Colonic mucosa (tissue), 4 donors: ENCODE measurements at places on chromosomes 2 and 18. TPM values are rescaled to one million over a fixed set of nuclear protein-coding genes. Genes with fewer than 3 reads are reported as not detected.

- no peaks in the 10 kb centered on the region for H3K36me3 ChIP-seq
- no peak overlapping the region for H3K4me3 ChIP-seq
- no peaks in the 10 kb centered on the region for H3K4me1 ChIP-seq
- DNase-seq, result no peak
- no peaks in the 10 kb centered on the region for H3K27me3 ChIP-seq
- no peak overlapping the region for H3K27ac ChIP-seq
These were observed 103.0 kb downstream of the FAM210A start for GRCh38 chr18:13623348-13623747.

- H3K4me1 ChIP-seq, result no peaks in the 10 kb centered on the region
- H3K27me3 ChIP-seq, result no peaks in the 10 kb centered on the region
- no peak overlapping the region for H3K27ac ChIP-seq
- H3K4me3 ChIP-seq, result no peak overlapping the region
These were observed 25.6 kb upstream of the CYRIA start for GRCh38 chr2:16691261-16691660.

DNA sequence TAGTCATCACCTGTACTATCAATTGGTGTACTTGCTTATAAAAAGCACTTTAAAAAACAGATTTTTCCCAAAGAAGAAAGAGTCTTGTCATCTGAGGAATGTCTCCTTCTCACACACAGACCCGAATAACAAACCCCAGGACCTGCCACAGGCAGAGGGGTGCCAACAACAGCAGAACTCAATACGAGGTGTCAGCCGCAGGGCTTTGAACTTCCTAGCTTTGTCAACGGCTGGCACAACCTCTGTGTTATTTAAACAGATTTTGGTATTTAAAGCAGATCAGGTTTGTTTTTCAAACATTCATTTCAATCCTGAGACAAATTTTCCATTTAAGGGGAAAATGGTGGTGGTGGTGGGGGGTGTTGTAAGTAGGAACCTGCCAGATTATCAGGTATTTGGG, 138.4 kb upstream of the RIOK3 start:
- no peak overlapping the region for H3K27ac ChIP-seq
- no peaks in the 10 kb centered on the region for H3K27me3 ChIP-seq
- no peaks in the 10 kb centered on the region for H3K36me3 ChIP-seq
- H3K4me3 ChIP-seq, result no peak overlapping the region
- H3K4me1 ChIP-seq, result no peaks in the 10 kb centered on the region

DNA sequence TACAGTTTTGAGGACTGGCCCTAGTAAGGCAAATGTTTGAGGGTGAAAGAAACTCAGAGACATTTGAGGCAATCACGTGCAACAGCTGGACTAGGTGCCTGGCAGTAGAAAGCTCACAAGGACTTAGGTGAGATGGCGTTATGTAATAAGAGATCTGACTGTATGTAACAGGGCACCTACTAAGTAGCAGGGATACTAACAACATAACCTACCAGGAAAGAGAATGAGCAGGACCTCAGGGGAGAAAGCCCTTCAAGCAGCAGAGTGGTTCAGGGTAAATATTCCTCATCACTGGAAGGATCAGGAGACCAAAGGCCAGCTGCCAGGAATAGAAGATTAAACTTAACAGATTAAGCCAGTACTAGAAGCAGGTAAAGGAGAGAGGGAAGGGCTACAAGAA, 53.4 kb downstream of the ARHGAP15 start:
- H3K4me1 ChIP-seq, result no peaks in the 10 kb centered on the region
- H3K36me3 ChIP-seq, result no peaks in the 10 kb centered on the region
- H3K4me3 ChIP-seq, result no peak overlapping the region
- no peak overlapping the region for H3K27ac ChIP-seq
- no peak for DNase-seq
- no peaks in the 10 kb centered on the region for H3K27me3 ChIP-seq

CCDC102B gene
- 3.3 TPM for total RNA-seq

NETO1 gene
- total RNA-seq, result not detected

ZDBF2 gene
- total RNA-seq, result 1.7 TPM

- no peak for DNase-seq
- H3K27ac ChIP-seq, result no peak overlapping the region
- no peaks in the 10 kb centered on the region for H3K4me1 ChIP-seq
- H3K4me3 ChIP-seq, result no peak overlapping the region
- no peaks in the 10 kb centered on the region for H3K36me3 ChIP-seq
- no peaks in the 10 kb centered on the region for H3K27me3 ChIP-seq
These were observed 28.2 kb upstream of the IL1R1 start for GRCh38 chr2:102114290-102114721.

- no peak overlapping the region for H3K27ac ChIP-seq
- H3K4me3 ChIP-seq, result no peak overlapping the region
- DNase-seq, result no peak
- H3K36me3 ChIP-seq, result no peaks in the 10 kb centered on the region
- no peaks in the 10 kb centered on the region for H3K4me1 ChIP-seq
These were observed 1127.9 kb upstream of the CHAC2 start for GRCh38 chr2:52639692-52640091.

DNA sequence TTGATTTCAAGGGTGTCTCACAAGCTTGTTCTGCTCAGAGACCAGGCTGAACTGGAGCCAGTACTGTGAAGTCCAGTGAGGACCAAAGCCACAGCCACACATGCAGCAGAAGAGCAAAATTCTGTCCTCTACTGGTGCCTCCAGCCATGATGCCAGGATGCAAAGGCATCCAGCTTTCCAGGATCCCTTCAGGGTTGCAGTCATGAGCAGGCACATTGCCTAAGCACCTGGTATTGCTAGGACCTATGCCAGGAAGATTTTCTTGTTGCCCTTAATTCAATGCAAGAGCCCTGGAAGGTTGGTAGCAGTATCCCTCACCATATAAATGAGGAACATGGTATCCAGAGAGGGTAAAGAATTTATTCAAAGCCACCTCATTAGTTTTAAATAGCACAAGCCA, 78.9 kb upstream of the CYRIA start:
- no peak overlapping the region for H3K27ac ChIP-seq
- DNase-seq, result no peak
- H3K36me3 ChIP-seq, result no peaks in the 10 kb centered on the region
- no peaks in the 10 kb centered on the region for H3K27me3 ChIP-seq

DNA sequence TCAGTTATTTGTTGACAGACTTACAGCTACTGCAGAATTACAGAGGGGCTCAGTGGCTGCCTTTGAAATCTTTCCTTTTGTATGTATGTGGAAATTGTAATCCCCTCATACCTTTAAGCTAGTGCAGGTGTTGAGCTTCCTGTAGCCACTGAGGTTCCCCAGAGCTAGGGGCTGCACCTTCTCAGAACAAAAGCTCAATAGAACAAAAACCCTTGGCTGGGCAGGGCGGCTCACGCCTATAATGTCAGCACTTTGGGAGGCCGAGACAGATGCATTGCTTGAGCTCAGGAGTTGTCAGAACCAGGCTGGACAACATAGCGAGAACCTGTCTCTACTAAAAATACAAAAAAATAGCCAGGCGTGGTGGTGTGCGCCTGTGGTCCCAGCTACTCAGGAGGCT, 41.3 kb upstream of the CHMP1B start:
- H3K4me3 ChIP-seq, result no peak overlapping the region
- DNase-seq, result no peak
- no peak overlapping the region for H3K27ac ChIP-seq
- H3K27me3 ChIP-seq, result no peaks in the 10 kb centered on the region

CACNB4 gene
- total RNA-seq, result 0.44 TPM

CARF gene
- 3.8 TPM for total RNA-seq

MAPK4 gene
- total RNA-seq, result 1.8 TPM

CDK5R2 gene
- total RNA-seq, result 0.30 TPM

GRCh38 chr2:96533292-96534073, 3.1 kb upstream of the ARID5A start:
- DNase-seq, result peak; percentile 71
- no peaks in the 10 kb centered on the region for H3K36me3 ChIP-seq
- H3K27me3 ChIP-seq, result no peaks in the 10 kb centered on the region
- H3K4me3 ChIP-seq, result no peak overlapping the region
- H3K27ac ChIP-seq, result peak overlapping the region; percentile 72
- peaks cover 18% of the 10 kb centered on the region for H3K4me1 ChIP-seq

GRCh38 chr2:176415937-176416499, 146.8 kb downstream of the MTX2 start:
- no peak overlapping the region for H3K4me3 ChIP-seq
- H3K27ac ChIP-seq, result no peak overlapping the region
- DNase-seq, result no peak
- no peaks in the 10 kb centered on the region for H3K36me3 ChIP-seq
- H3K4me1 ChIP-seq, result no peaks in the 10 kb centered on the region

RESP18 gene
- total RNA-seq, result not detected

CAPN14 gene
- not detected for total RNA-seq

DNA sequence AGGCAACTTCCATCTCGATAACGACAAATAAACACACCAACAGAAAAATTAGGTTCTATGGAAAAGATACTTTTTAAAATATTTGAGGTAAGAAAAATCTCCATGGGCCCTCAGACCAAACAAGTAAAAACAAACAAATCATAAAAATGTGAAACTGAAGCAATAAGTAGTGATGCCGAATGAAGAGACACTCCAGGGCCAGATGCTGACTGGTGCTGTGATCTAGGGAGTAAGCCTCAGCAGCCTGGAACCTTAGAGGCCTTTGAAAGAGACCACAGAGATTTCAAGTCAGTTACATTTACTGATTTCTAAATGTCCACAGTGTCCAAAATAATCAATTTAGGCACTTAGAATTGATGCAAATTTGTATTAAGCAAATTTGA, 1144.7 kb downstream of the CNTNAP5 start:
- no peak for DNase-seq
- no peaks in the 10 kb centered on the region for H3K27me3 ChIP-seq
- H3K4me3 ChIP-seq, result no peak overlapping the region
- no peaks in the 10 kb centered on the region for H3K36me3 ChIP-seq

TCF23 gene
- total RNA-seq, result 0.07 TPM

DNA sequence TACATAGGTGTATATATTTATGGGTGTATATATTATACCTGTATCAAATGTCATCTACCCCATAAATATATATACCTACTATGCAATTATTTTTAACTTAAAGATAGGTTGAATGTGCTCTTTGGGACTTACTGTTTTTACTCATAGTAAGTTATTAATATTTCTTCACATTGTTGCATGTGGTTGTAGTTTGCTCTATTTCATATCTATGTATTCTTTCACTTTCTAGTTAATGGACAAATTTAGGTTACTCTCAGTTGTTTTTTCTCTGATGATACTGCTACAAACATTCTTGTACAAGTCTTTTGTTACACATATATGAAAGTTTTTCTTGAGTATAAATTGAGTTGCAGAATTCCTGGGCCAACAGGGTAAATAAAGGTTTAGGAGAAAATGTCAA, 601.8 kb upstream of the ID2 start:
- no peak overlapping the region for H3K27ac ChIP-seq
- H3K27me3 ChIP-seq, result no peaks in the 10 kb centered on the region
- H3K36me3 ChIP-seq, result no peaks in the 10 kb centered on the region

- peaks cover 6% of the 10 kb centered on the region for H3K4me1 ChIP-seq
- H3K27ac ChIP-seq, result no peak overlapping the region
- no peak overlapping the region for H3K4me3 ChIP-seq
These were observed 16.0 kb upstream of the ACTR3 start for GRCh38 chr2:113873867-113874266.

EVX2 gene
- total RNA-seq, result not detected

DNA sequence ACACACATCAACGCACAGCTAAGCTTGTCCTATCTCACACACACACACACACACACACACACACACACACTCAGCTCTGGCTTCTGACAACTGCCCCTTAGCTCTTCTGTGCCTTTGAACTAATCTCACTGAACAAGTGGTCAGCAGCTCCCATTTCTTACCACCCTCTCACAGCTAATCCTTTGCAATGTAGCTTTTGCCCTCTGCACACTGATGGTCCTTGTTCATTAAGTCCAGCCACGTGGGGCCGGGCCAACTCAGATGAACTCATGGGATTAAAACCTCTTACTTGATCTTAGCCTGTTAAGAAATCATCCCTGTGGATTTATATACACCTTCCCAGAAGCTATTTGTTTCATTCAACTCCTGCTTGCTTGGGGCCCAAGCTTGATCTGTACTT, 36.6 kb downstream of the DPYSL5 start:
- no peaks in the 10 kb centered on the region for H3K36me3 ChIP-seq
- no peak overlapping the region for H3K4me3 ChIP-seq
- DNase-seq, result no peak
- no peaks in the 10 kb centered on the region for H3K27me3 ChIP-seq
- no peak overlapping the region for H3K27ac ChIP-seq
- H3K4me1 ChIP-seq, result no peaks in the 10 kb centered on the region

CASP8 gene
- 31.9 TPM for total RNA-seq

SIX3 gene
- total RNA-seq, result not detected

FER1L5 gene
- total RNA-seq, result not detected

DNA sequence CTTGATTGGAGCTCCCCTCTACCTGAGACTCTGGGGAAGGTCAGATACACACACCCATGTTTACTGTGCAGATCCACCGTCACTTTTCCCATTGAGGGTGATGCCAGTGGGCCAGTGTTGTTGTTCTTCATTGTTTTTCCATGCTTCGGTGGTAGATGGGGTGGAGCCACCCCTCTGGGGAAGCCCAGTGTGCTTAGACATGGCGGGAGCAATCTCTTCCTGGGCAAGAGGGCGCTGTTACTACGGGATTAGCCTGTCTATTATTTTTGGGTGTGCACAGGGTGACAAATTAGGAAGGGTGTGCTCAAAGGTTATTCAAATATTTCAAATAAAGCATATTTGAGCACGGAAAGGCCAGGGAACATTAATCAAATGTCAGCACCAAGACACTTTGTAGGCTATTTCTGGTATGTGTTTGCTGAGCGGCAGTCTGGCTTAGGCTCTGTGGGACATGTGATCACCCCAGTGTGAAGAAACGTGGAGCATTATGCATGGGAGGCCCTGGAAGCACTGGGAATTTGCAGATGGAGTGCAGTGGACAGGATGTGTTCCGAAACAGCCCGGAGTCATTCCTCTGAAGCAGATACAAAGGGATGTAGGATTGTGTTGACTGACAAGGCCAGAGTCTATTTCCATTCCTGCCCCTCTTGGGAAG, 34.8 kb upstream of the SMIM21 start:
- H3K27ac ChIP-seq, result no peak overlapping the region
- H3K4me1 ChIP-seq, result no peaks in the 10 kb centered on the region
- no peak for DNase-seq
- no peaks in the 10 kb centered on the region for H3K27me3 ChIP-seq
- no peaks in the 10 kb centered on the region for H3K36me3 ChIP-seq

PAIP2B gene
- 8.0 TPM for total RNA-seq

DNA sequence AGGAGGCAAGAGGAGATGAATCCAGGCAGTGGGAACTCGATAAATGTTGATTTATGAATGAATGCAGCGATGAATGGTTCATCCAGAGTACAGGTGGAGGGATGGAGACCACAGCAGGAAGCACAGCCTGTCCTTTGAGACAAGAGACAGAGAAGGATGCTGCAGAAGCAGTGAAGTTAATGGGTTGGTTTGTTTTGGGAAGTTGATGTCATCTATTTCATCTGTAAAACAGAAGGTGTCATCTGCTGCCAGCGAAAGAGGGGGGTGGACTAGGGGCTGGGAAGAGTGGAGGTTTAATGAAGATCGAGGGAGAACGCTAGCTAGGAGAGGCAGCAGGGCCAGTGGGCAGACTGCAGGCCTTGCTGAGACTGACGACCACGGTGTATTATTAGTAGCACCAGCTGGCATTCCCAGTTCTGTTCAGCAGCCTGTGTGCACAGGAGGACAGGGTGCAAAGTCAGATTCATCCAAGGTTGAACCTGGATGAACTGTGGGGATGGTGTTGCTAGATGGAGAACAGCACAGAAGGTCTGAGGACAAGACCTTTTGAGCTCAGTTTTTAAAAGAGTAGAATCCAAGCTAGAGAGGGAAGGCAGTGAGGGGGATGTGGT, 120.3 kb upstream of the CAPN13 start:
- no peak overlapping the region for H3K4me3 ChIP-seq
- no peak for DNase-seq
- no peaks in the 10 kb centered on the region for H3K36me3 ChIP-seq
- H3K27me3 ChIP-seq, result no peaks in the 10 kb centered on the region
- H3K4me1 ChIP-seq, result no peaks in the 10 kb centered on the region

- no peaks in the 10 kb centered on the region for H3K4me1 ChIP-seq
- no peak for DNase-seq
- no peaks in the 10 kb centered on the region for H3K27me3 ChIP-seq
- H3K27ac ChIP-seq, result no peak overlapping the region
- no peaks in the 10 kb centered on the region for H3K36me3 ChIP-seq
These were observed 266.1 kb downstream of the ZNF385B start for GRCh38 chr2:179595284-179595683.
